ENCODE measurements at places on chromosomes 1 and 21.
A peak's percentile ranks its signal among the peaks of the same experiment; 100 is the strongest.

DNA sequence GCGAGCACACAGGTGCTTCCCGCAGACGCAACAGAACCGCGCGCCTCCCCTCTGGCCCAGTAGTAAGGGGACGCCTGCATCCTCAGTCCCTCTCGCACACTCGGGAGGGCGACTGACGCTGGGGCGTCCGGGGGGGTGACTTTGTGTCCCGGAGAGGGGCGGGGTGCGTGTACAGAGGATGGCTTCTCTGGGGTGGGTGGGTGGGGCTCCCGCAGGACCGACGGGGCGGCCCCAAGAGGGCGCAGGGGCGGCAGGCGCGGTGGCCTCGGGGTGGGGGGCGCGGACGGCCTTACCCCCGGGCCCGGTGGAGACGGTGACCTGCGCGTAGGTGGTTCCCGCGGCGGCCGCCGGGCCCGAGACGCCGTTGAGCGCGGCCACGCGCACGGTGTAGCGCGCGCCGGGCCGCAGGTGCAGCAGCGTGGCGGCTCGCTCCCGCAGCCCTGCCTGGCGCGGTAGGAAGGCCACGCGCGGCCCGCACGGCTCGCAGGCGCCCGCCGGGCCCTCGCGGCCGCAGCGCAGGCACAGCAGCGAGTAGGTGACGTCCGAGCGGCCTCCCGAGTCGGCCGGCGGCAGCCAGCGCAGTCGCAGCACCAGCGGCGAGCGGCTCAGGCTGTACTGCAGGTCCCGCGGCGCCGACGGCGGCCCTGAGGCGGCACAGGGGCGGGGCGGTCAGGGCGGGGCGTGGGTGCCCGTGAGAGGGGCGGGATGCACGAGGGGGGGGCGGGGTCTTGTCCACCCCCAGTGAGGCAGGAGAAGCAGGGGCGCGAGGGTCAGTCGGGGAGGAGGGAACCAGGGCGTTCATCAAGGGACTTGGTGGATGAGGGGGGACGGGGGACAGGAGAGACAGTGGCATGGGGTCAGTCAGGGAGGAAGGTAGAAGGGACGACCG is 12.1 kb downstream of the EPHA10 start:
- DNase-seq, result no peak

GRCh38 chr1:54965624-54966340 is 14.6 kb upstream of the TMEM61 start:
- DNase-seq, result peak; percentile 60

DNA sequence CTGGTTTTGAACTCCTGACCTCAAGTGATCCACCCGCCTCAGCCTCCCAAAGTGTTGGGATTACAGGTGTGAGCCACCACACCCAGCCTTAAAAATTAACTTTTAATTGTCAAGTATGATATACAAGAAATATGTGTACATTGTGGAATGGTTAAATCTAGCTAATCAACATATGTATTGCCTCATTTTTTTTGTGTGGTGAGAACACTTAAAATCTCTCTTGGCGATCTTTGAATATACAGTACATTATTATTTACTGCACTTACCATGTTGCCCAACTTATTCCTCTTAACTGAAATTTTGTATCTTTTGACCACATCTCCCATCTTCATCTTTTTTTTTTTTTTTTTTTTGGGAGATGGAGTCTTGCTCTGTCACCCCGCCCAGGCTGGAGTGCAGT is 23.3 kb downstream of the THRAP3 start:
- no peak for DNase-seq

DNA sequence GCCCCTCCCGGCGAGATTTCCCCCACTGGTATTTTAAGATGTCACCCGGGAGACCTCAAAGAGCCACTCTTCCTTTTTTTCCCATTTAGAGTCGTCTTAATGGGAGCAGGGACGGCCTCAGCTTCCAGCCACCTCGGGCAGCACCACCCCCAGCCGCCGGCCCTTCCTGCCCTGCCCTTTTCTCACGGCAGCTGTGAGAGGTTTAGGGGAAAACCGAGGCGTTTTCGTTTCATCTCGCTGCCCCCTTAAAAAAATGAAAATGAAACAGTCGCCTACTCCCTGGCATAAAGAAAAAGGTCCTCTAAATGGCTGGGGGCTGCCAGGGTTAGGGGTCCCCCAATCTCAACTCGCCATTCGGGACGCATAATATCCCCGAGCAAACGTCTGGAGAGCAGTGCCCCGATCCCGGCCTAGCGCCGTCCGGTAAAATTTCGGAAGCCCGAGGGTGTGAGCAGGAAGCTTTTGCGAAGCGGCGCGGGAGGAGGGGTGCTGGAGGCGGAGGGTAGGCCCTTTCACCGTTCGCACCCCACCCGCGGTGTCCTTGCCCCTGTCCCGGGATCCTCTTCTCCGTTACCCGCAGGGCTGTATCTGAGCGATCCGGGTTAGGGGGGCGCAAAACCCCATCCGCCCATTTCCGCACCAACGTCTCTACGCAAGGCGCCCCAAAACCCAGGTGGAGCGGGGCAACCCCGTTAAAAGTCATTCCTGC is 1.2 kb downstream of the RUNX3 start:
- DNase-seq, result no peak

DNA sequence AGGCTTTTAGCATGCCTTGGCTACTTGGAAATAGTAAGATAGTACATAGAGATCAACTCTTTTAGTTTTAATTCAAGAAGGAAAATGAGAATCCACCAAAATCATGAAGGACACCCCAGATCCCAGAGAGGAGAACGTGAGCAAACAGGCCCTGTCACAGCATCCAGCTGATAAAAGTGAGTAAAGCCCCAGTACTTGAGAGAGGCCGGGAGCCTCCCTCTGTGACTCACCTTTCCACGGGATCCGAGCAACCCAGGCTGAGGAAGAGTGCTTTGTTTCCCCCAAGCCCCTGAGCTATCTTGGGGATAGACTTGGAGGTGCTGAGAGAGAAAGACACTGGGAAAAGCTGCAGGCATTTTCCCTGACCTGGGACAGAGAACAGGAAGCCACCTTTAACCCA is 238.6 kb downstream of the DUSP10 start:
- DNase-seq, result no peak

- no peak for DNase-seq
Measured at GRCh38 chr1:110682898-110683297, 8.2 kb upstream of the KCNA3 start.

DNA sequence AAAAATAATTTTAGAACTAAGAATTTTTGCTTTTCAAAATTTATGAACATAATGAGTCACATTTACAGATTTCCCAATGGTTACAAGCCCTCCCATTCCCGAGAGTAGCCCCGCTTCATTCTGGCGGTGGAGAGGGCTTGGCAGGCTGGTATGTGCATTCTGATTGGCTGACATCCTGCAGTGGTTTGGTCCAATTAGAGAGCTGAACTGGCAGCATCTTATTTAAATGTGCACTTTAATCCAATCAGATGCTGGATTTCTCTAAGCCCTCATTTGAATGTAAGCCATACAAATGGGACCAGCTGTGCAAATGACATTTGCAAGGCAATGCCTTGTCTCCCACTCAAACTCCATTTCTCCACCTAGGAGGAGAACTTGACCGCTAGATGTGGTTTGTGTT is 18.0 kb upstream of the TRIM17 start:
- no peak for DNase-seq

GRCh38 chr1:212587016-212587887 is 21.3 kb upstream of the ATF3 start:
- no peak for DNase-seq

DNA sequence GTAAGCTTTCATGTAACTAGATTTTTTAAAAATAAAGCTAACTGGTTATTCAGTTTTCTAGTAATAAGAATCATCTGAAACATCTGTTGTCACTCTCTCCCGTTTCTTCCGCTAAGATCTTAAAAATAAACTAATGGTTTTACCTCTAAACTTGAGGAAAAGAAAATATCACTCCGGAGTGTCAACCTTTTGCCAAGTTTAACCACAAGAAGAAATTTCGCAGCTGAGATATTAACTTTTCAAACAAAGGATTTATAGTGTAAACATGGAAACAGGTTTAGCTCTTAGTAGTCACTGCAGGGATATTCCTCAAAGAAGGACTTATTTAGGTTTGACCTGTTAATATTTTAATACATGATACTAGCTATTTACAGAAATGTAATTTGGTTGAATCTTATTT is 954.9 kb downstream of the ADGRL2 start:
- no peak for DNase-seq

DNA sequence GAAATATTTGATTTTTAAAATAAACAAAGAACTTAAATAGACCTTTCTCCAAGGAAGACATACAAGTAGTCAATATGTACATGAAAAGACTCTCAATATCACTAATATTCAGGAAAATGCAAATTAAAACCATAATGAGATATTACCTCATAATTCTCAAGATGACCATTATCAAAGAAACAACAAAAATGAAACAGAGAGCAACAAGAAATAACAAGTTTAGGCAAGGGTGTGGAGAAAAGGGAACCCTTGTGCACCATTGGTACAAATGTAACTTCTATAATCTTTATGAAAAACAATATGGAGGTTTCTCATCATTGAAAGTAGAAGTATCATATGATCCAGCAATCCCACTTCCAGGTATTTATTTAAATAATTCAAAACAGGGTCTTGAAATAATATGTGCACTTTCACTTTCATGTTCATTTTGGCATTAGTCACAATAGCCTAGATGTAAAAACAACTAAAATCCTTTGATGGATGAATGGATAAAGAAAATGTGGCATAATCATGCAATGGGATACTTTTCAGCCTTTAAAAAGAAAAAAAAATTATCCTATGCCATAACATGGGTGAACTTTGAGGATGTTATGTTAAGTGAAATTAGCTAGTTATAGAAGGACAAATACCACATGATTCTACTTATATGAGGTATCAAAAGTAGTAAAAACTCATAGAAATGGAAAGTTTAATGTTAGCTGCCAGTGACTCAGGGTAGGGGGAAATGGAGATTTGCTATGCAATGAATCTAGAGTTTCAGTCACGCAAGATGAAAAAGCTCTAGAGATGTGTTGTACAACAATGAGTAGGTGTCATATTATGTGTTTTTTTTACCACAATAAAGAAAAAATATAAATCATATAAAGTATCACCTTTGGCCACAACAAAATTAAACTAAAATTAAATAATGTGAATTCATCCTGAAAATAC is 114.5 kb upstream of the LYPLAL1 start:
- DNase-seq, result no peak

Data from GM12878 (cell line).